CD4-positive, alpha-beta T cell treated with Interleukin-4 for 4 hours (primary cell): ENCODE measurements at places on chromosomes 5 and 9.

DNA sequence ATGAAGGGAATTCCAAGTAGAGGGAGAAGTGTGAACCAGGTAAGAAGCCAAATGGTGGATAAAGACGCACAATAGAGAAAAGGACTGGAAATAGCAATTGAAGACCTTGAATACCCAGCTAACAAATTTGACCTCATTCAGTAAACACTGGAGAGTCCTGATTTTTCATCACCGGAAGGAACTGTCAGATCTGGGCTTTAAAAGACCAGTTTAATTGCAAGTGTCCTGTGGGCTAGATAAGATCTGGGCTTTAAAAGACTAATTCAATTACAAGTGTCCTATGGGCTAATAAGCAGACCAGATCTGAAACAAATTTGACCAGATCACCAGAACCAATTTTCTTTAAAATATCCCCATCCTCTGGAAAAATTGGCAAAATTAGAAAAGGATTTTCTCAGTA, 380.0 kb downstream of the ACTL7B start:
- DNase-seq, result no peak

- no peak for DNase-seq
Measured at GRCh38 chr5:28523888-28524635, 1485.7 kb upstream of the CDH9 start.

DNA sequence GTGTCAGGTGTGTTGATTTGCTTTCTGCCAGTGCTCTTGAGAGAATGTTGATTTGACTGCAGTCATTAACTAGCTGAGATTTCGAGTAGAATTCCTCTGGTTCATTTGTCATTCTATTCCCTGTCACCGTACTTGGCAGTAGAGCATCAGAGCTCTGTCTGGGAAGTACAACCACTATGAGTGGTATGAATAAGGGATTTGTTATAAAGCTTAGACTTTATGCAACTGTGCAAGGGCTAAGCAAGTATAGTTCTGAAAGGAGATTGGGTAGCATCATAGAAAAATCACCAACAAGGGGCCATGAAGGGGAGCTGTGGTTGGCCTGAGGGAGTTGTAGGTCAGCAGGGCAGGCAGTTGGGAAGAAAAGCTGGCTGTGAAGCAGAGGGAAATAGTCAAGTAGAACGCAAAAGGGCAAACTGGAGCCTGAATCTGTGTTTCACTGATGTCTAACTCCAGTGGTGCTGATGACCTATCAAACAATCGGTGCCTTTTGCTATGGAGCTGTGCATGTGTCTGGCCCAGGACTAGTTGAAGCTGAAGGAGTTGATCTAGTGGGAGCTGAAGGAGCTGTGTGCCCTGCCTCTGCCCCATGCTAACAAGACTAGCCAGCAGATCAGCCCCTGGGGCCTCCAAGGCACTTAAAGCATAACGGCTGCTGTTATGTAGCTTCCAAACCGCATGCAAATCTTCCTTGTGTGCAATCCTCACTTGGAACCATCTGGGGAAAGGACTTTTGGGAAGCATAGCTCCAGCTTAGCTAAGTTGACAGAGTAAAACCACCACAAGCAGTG, 110.0 kb downstream of the SLC28A3 start:
- DNase-seq, result no peak

GRCh38 chr5:6676702-6677101, 36.5 kb upstream of the TENT4A start:
- no peak for DNase-seq

DNA sequence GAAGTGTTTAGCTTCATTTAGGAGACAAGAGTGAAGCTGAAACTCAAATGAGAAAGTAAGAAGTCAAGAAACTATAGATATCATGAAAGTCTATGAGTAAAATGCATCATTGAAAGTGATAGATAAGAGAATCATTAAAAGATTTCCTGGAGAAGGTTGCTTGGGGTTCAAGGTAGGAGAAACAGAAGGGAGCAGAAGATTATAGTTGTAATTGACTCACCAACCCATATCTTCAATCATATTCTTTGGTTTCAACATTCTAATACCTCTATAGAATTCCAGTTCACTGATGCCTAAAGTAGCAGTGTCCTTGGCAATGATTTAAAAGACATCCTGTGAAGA, 365.7 kb upstream of the RIOK2 start:
- no peak for DNase-seq

DNA sequence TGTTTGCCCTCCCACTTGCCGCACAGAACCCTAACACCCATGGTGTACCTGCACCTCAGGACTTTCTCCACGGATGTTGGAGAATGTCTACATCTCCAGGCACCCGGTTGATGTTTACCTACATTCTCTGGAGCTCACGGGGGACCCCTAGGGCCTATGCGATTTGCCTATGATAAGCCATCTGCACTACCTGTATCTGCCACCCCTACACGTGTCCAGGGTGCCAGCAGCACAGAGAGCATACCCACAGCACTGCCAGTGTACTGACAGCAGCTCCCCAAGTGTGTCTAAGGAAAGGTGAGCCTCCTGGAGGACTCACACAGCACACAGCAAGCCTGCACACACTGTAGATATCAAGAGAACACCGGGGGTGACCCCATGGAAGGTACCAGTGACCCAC, 31.3 kb upstream of the LMX1B start:
- DNase-seq, result no peak

- no peak for DNase-seq
Measured at GRCh38 chr9:100811643-100812042, 216.9 kb upstream of the PLPPR1 start.

- no peak for DNase-seq
Measured at GRCh38 chr5:150158170-150158949, 2.7 kb upstream of the PDGFRB start.

DNA sequence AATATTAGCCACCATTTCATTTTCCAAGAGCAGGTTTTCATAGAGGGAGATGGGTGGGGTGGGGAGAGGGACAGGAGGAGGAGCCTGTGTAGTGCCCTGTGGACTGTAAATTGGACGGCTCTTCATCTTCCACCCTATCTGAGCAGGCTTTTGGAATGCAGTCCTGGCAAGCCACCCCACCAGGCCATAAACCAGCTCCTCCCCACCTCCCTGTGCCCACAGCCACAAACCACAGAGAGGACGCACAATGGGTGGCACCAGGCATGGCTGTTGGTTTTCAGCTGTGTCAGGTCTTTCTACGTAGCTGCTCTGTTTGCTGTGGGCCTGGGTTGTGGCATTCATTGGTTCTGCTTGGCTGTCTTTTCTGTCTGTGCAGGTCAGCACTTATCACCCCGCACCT, 58.0 kb downstream of the PLAC8L1 start:
- no peak for DNase-seq

- DNase-seq, result no peak
Measured at GRCh38 chr9:84121991-84122523, 141.5 kb downstream of the RMI1 start.

DNA sequence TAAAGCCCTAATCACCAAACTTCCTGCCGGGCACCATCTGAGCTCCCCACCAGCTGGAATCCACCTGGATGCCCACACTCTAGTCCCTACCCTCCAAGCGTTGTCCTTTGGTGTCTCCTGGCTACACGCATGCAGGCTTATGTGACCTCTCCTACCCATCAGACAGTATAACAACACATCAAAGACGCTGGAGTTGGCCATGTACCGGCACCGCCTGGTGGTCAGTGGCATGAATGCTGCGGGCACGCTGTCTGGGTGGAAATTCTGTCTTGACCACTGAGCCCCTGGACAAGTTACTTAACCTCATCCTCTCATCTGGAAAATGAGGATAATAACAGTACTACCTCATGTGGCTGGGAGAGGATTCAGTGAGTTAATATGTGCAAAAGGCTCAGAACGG, 23.4 kb upstream of the CORO2A start:
- DNase-seq, result peak; percentile 6

GRCh38 chr9:13758936-13759335, 479.4 kb upstream of the MPDZ start:
- DNase-seq, result no peak

GRCh38 chr5:127757576-127757975, 54.4 kb downstream of the CCDC192 start:
- peak; percentile 29 for DNase-seq

- DNase-seq, result no peak
Measured at GRCh38 chr5:146390469-146390868, 51.8 kb downstream of the POU4F3 start.

- DNase-seq, result no peak
Measured at GRCh38 chr9:135186248-135187164, 99.0 kb downstream of the OLFM1 start.

- DNase-seq, result no peak
Measured at GRCh38 chr9:134726026-134726721, 84.6 kb downstream of the COL5A1 start.

DNA sequence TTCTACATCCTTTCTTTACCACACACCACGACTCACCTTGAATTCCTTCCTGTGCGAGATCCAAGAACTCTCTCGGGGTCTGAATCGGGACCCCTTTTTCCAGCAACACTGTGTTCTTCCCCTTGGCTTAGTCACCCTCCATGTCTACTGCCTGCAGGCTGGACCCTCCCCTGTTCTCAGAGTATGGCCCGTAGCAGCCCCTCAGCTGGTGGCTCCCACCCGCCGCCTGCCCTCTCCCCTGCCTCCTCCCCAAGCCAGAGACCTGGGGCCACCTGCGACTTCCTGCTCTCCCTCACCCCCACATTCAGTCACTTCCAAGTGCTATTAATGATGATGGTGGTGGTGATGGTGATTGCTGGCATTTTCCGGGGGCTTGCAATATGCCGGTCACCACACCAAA, 6.5 kb upstream of the IL4 start:
- DNase-seq, result no peak

DNA sequence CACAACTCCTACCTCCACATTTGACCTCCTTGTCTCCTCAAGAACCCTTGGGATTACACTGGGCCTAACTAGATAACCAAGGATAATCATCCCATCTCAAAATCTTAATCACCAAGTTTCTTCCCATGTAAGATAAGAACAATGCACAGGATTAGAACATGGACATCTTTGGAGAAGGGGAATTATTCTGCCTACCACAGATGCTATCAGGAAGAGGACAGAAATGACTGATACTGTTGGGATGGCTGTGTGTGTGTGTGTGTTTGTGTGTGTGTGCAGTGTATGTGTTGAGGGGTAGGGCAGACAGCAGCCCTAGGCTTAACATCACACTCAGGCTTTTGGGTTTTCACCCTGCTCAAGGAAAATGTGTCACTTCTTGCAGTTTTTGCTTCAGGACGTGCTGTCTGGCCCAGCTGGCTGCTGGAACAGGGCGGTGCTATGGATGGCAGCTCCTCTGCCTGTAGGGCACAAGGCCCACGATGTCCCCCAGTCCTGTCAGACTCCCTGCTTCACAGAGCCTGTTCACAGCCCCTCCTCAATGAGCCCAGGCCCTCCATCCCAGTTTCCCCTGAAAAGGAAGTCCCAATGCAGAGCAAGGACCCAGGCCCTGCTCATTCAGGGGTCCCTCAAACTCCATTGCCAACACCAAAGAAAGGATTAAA, 7.7 kb downstream of the CA9 start:
- DNase-seq, result no peak

- DNase-seq, result no peak
Measured at GRCh38 chr9:99903393-99903792, 3.1 kb upstream of the STX17 start.

GRCh38 chr9:93577078-93577974, 942 bp downstream of the PHF2 start:
- DNase-seq, result no peak

- DNase-seq, result no peak
Measured at GRCh38 chr5:180682560-180682959, 33.2 kb upstream of the FLT4 start.

- no peak for DNase-seq
Measured at GRCh38 chr5:163661360-163661759, 155.9 kb downstream of the MAT2B start.

DNA sequence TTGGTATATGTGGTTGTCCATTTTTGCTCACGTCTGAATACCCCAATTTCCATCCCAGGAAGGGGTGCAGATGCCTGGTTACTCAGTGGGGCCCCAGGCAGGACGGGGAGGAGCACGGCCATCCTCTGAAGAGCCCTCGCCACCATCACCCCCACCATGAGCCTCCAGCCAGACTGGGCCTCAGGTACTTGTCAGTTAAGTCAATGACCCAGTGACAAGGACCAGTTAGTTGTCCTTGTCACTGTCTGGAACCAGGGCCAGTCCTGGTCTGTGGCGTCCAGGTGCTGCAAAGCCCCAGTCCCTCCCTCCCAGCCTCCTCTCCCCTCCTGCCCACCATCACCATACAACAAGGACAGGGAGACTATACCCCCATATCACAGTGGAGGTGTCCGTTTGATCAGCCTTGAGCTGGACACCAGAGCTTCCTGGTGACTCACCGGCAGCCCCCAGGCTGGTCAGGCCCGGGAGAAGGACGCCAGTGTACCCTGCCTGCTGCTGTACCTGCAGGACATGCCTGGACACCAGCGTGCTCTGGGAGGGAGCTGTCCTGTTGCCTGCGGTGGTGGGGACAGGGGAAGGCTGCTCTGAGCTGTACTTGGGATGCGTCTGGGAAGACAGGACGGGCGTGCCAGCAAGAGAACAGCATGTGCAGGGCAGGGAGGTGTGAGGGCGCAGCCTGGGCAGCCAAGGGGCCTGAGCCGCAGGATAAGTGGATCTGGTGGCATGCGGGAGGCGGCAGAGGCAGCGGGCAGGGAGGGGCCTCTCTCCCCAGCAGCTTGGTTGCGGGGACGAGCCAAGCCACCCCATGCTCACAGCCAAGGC, 32.6 kb upstream of the TTLL11 start:
- no peak for DNase-seq

GRCh38 chr5:99272576-99272975, 343.8 kb upstream of the CHD1 start:
- DNase-seq, result no peak

- DNase-seq, result no peak
Measured at GRCh38 chr9:38200431-38200830, 131.4 kb upstream of the SHB start.

DNA sequence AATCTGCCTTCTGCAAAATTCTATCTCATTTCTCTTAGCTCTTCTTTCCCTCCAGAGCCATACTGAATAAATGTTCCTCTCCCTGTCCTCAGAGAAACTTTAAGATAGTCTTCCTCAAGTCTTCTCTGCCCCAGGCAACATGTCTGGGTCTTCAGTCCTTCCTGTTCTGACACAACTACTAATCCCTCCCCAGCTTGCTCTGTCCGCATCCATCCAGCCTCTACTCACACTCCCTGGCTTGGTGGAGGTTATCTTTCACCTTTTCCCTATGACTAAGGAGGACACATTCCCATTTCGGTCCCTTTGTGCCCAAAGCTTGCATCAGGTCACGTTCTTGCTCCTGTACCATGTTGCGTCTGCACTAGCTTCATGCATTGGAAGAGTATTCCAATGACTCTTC, 143.3 kb downstream of the TTLL11 start:
- DNase-seq, result no peak

GRCh38 chr5:9362600-9362999, 183.3 kb downstream of the SEMA5A start:
- no peak for DNase-seq

- DNase-seq, result no peak
Measured at GRCh38 chr9:83336706-83337105, 201.5 kb downstream of the FRMD3 start.

- no peak for DNase-seq
Measured at GRCh38 chr5:174760721-174761120, 36.3 kb downstream of the MSX2 start.

- DNase-seq, result no peak
Measured at GRCh38 chr5:97095318-97095732, 47.1 kb downstream of the LIX1 start.

- DNase-seq, result no peak
Measured at GRCh38 chr5:32598997-32599549, 13.7 kb downstream of the SUB1 start.

GRCh38 chr9:71766663-71767062, 1.6 kb downstream of the CEMIP2 start:
- DNase-seq, result peak; percentile 73
